Stimulated activated CD8-positive, alpha-beta memory T cell treated with anti-CD3 and anti-CD28 coated beads, Interleukin-4, amount 100 ng/mL, for 1 hour (primary cell): ENCODE measurements at places on chromosomes 4 and X.

DNA sequence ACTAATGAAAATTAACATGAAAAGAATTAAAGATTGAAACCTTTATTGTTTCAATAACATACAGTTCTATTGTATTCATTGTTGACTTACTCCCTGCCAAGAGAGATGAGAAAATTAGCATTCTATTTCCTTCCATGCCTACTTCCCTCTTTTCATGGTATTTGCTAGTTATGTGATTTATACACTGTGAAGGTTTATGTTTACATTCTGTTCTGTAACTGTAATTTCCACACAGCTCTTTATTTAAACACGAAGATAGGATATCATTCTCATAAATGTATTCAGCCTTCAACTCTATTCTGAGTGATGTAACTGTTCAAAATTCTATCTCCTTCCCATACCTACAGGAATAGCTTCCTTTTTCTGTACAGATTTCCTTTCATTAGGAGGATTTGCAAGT lies 6.6 kb downstream of the CCDC110 start:
- no peak for DNase-seq

DNA sequence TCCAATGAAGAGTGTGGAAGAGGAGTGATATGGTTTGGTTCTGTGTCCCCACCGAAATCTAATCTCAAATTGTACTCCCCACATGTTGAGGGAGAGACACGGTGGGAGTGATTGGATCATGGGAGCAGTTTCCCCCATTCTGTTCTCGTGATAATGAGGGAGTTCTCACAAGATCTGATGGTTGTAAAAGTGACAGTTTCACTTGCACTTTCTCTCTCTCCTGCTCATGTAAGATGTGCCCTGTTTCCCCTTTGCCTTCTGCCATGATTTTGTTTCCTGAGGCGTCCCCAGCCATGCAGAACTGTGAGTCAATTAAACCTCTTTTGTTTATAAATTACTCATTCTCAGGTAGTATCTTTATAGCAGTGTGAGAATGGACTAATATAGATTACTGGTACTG lies 39.6 kb downstream of the FAM47C start:
- no peak for DNase-seq

- DNase-seq, result no peak
Observed at GRCh38 chrX:135000516-135000915, 9.7 kb downstream of the SMIM10 start.

GRCh38 chr4:114642173-114642780 lies 43.7 kb downstream of the UGT8 start:
- DNase-seq, result no peak

DNA sequence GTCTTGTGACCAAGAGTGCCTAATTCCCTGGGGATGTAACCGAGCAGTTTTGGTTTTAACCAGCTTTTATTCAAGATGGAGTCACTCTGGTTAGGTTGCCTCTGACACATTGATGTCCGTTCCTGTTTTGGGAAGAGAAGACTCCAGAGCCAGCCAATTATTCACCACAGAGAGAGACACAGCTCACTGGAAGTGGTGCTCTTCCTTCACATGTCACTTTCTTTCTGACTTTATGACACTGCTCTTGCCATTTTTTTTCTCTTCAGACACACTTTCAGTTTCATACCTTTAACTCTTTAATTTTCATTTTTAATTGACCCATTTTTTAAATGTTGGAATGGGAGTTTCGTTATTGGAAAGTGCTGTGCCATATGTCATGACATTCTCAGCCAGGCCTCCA lies 418.4 kb upstream of the FSTL5 start:
- no peak for DNase-seq

DNA sequence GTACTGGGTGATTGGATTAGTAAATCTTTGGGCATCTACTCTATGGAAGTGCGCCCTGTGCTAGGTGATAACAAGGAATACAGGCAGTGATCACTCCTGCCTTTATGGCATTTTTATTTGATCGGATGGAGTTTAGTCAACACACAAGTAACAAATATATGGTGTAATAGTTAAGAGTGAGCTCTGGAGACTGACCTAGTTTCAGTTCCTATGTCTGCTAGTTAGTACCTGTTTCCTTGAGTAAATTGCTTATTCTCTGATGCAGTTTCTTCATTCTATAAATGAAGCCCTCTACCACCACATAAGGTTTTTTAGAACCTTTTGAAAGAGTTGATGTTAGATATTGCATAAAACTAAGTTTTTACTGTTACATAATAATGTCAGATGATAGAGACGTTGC lies 134.6 kb downstream of the KDM6A start:
- no peak for DNase-seq

DNA sequence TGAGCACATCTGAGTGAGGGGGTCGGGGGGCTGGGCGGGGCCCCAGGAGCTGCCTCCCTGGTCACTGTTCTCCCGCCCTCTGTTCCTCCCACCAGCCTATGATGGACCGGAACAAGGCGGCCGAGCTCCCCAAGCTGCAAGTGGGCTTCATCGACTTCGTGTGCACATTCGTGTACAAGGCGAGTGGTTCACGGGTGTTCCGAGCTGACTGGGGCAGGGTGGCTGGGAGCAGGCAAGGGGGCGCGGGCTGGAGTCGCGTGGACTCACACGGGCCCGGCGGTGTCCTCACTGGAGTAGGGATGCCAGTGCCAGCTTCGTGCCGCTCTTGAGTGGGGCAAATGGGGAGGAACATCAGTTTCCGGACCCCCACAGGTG lies 7.7 kb downstream of the ATP5ME start:
- no peak for DNase-seq

DNA sequence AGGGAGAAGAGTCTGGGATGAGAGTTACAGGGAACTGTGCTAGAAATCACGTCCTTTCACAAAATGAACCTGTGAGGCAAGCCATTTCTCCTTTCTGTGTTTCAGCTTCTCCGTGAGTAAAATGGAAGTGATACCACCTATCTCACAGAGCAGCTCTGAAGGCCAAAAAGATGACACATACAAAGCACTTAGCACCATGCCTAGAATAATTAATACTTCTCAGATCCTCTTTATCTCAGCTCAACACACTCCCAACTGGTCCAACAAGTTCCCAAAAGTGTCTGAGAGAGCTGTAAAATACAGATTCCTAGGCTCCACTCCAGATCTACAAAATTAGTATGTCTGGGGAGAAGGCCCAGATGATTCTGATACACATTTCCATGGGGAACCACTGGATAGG lies 38.3 kb downstream of the LHFPL1 start:
- DNase-seq, result no peak

DNA sequence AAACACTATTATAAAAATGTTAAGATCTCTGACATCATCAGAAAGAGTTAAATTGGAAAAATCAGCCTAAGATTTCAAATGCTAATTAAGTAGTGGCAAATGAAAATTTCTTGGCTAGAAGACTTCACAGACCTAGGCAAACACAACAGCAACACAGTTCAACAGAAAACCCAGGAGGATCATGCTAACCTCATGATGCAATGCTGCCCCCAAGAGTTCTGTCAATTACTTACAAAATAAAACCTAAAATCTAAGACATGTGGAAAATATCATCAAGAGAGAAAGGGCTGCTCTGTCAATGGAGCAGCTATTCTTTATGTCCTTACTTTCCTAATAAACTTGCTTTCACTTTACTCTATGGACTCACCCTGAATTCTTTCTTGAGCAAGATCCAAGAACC lies 21.0 kb downstream of the S100G start:
- DNase-seq, result no peak

- no peak for DNase-seq
Observed at GRCh38 chr4:44761306-44761705, 35.0 kb upstream of the GNPDA2 start.

- DNase-seq, result no peak
Observed at GRCh38 chrX:46653482-46653881, 79.9 kb downstream of the CHST7 start.

DNA sequence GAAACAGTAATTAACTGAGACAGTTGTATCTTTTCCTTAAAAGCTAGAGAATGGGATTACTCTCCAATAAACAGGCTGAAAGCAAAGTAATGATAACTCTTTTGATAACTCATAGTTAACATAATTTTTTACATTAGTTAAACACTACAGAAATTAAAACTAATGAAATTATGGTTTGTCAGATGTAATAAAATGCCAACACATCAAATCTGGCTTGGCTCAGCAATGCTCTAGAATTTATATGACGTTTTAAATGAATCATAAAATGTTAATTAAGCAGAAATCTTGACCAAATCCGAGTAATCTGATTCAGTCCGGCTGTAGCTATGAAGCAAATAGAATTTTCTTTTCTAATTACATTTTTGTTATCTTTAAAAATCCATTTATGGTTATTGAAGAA lies 244.2 kb upstream of the NR3C2 start:
- DNase-seq, result no peak

GRCh38 chr4:169115897-169116254 lies 105.8 kb upstream of the CBR4 start:
- no peak for DNase-seq

DNA sequence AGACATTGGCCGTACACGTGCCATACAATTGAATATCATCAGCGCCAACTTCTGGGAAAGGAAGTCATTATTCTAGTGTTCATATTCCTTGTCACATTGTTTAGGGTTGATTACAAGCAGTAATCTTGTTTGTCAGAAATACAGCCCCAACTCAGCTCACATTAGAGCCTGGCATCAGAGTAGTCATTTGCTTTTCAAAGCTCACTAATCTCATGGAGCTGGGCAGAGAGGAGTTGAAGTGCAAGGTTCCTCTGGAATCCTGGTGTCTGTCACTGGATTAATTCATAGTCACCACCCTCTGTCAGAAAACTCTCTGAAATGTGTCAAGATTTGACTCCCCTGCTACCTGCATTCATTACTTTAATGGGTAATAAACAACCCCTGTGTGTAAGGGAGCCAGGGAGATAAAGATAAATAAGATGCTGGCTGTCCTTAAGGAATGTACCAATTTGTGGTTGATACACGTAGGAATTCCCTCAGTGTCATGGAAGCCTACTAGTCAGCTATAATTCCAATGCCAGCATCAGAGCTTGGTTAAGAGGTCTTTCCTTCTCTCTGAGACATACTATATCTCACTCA lies 43.7 kb upstream of the S100G start:
- no peak for DNase-seq

DNA sequence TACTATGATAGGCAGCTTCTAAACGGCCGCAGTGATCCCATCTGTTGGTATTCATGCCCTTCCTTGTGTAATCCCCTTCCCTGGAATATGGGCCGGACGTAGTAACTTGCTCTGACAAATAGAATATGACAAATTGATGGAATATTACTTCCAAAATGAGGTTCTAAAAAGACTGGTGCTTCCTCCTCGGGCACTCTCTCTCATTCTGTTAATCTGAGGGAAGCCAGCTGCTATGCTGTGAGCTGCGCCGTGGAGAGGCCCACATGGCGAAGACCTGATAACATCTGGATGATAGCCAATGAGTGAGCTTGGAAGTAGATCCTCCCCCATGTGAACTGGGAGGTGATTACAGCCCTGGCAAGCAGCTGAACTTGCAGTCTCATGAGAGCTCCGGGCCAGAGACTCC lies 27.2 kb upstream of the SLC25A4 start:
- DNase-seq, result no peak

DNA sequence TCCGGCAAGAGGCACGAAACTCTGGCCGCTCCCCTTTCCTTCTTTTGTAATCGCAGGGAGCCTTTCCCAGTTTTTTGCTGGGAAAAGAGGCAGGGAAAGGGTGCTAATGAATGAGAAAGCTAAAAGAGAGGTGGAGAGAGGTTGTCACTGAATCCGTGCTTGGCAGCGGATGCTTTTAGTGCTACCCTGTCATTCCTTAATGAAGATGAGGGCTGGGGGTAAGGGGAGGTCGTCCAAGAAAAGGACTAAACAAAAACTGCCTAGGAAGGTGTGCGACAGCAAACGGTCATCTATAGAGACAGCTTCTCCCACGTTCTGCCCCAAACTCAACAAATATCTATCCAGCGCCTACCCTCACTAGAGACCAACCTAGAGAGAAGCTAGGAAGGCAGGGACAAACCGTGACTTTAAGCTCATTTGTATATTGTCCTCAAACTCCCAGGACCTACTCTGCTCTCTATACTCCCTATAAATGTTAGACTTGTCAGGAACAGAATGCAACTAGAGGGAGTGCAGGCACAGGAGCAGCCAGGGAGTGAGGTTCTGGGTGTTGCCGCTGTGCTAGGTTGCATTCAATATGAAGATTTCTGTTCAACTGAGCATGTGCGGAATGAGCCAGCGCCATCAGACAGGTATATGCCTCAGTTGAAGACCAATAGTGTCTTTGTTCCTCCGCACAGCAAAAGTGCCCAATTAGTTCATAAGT lies 777 bp upstream of the CASK start:
- DNase-seq, result no peak

- no peak for DNase-seq
Observed at GRCh38 chr4:123409334-123409733, 12.7 kb downstream of the SPRY1 start.

GRCh38 chr4:151922306-151922705 lies 161.5 kb upstream of the GATB start:
- no peak for DNase-seq

DNA sequence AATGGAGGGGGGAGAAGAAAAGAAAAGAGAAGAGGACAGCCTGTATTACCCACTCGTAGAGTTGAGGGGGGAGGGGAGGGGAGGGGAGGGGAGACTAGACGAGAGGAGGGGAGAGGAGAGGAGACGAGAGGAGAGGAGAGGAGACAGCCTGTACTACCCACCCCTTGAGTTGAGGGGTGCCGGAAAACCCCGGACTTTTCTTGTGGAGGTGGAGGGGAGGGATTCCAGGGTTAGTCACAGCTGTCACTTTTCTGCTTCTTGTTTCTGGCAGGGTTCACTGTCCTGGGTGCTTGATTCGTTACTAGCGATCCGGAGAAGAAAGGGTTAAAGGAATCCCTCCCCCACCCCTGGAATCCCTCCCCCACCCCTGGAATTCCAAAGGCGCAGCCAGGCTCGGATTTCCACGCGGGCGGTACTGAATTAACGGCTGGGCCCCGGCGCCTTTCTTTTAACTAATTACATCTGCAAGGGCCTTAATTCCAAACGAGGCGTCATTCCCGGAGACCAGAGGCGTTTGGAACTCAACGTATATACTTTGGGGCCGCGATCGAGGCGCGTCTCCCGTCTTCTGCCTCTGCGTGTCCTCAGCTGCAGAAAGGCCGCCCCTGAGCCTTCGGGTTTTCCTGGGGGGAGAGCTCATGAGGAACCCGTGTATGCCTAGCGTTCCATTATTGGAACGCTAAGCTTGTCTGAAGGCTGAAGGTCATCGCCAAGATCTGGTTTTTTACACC lies 20.1 kb upstream of the CSF2RA start:
- no peak for DNase-seq
